ENCODE measurements at places on chromosomes 7 and 10.

DNA sequence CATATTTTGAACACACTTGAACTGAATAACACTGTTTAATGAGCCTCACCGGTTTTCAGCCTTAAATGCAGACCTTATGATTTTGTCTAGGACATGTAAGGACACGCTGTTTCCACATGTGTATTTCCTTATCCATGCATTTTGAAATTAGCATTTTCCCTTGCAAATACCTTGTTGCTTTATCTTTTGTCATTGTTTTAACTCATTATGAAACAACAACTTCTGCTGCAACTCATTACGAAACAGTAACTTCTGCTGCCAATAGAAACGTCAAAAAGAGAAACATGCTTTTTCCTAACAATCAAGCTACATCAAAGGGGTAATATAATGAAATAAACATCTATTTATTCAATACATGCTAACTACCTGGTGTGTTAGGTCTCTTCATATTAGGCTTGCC lies 322.0 kb downstream of the AGMO start:
- DNase-seq = no peak

DNA sequence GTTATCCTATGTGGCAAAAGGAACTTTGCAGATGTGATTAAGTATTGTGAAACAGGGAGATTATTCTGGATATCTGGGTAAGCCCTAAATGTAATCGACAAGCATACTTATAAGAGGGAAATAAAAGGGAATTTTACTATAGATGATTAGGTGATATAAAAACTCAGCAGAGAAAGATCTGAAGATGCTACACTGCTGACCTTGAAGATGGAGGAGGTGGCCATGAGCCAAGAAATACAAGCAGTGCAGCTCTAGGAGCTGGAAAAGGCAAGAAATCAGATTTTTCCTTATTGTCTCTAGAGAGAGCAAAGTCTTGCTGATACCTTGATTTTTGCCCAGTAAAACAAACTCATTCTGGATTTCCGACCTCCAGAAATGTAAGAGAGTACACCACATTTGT lies 67.7 kb downstream of the BRAF start:
- DNase-seq = no peak

DNA sequence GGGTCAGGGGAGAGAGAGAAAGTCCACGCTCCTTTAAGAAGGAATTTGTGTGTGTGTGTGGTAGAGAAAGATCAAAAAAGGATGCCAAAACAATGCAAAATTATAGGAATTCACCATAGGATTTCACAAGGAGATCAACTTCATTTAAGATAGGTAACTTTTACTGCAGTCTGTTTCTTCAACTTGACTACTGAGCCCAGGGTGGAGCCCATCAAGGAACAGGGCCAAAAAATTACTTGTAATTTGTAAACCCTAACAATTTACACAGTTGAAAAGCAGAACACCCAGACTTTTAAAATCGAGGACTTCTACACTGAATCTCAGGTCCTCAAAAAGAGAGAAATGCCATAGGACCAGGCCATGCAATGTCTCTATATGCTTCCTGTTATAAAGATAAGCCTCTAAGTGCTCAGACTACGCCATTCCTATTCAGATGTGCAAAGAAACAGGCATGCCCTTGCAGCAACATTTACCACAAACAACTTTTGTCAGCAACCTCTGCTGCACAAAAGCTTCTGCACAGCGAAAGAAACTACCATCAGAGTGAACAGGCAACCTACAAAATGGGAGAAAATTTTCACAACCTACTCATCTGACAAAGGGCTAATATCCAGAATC lies 10.6 kb upstream of the GIMAP4 start:
- no peak for DNase-seq

DNA sequence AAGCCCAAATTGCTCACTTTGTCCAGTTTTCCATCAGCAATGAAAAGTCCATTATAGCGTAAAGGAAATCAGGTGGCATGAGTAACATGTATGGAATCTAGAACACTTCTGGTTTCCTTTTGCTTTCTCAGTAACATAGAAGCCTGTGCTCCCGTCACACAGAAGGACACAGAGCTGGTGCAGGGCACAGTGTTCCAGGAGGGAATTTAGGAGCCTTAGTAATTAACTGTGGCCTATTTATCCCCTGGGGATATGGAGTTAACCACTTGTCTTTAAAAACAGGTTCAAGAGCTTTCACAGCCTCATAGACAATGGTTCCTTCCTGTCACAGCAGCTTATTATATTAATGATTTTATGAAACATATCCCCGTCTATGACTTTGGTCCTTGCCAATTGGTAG lies 189.9 kb downstream of the NEBL start:
- no peak for DNase-seq

- no peak for DNase-seq
Observed at GRCh38 chr10:98445200-98445812, 1.4 kb downstream of the HPS1 start.

GRCh38 chr7:138208864-138209263 lies 132.6 kb downstream of the AKR1D1 start:
- no peak for DNase-seq

DNA sequence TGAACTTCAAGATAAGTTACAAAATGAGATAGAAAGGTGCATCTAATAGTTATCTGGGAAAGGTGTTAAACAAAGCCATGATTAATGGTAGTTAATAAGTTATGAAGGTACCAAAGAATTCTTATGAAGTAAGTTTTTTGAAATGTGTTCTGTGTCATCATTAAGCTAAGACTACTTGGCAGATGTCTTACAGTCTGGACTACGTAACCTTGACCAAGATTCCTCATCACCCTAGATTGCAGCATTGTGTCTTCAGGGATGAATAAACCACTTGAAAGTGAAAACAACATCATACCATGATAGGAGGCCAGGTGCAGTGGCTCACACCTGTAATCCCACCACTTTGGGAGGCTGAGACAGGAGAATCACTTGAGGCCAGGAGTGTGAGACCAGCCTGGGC lies 48.2 kb downstream of the GOT1 start:
- DNase-seq = no peak

- no peak for DNase-seq
Observed at GRCh38 chr7:47291461-47292081, 290.3 kb downstream of the TNS3 start.

DNA sequence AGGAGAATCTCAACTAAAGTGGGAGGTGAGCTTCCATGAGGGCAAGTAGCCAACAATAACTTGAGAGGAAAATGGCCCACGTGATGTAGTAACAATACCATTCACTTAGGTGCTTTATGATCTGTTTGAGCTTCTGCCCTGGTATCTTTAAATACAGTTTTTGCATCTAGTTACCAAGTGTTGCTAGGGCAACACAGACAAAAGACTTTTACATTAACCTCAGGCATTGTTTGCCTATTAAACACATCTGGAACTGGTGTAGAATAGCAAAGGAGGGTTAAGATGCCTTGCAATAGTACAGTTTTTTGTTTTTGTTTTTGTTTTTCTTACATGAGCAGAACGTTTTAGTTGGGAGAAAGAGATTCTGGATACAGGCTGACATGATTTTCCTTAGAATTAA lies 97.7 kb upstream of the MTPN start:
- no peak for DNase-seq

GRCh38 chr10:113927440-113927839 lies 73.0 kb downstream of the NHLRC2 start:
- no peak for DNase-seq

- DNase-seq = no peak
Observed at GRCh38 chr10:57336341-57336740, 931.4 kb downstream of the IPMK start.

- no peak for DNase-seq
Observed at GRCh38 chr7:33053721-33054120, 8.9 kb downstream of the NT5C3A start.

DNA sequence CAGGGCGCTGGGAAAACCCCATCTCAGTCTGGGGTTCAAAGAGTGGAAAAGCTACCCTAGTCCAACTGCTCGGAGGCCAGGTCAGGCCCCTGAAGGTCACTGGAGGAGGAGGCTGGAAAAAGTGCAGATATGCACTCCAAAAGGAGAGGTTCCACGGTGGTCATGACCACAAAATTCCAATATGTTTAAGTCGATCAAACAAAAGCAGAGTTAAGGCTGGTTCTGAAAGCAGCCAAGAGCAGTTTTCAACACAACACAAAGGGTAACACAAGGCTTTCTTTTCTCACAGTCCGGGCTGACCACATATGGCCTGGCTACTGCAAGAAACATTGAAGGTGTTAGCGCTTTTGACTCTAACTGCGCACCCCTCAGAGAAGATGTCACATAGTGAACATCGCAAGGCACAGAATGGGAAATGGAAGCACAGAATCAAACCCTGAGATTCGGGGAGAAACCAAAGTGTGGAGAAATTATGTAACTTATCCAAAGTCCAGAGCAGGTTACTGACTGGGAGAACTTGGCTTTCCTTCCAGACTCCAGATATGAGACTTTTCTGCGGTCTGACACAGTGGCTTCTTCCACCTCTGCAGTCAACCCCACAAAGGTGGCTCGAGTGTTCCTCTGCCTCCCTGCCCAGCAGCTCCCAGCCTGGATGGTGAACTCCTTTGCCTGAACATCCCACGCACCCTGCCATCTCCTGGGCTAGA lies 1.3 kb upstream of the GRB10 start:
- no peak for DNase-seq

GRCh38 chr7:39667341-39667923 lies 44.1 kb downstream of the RALA start:
- no peak for DNase-seq

GRCh38 chr7:26136831-26137230 lies 15.2 kb upstream of the NFE2L3 start:
- no peak for DNase-seq

- DNase-seq = no peak
Observed at GRCh38 chr10:71923138-71923692, 41.0 kb upstream of the CHST3 start.

DNA sequence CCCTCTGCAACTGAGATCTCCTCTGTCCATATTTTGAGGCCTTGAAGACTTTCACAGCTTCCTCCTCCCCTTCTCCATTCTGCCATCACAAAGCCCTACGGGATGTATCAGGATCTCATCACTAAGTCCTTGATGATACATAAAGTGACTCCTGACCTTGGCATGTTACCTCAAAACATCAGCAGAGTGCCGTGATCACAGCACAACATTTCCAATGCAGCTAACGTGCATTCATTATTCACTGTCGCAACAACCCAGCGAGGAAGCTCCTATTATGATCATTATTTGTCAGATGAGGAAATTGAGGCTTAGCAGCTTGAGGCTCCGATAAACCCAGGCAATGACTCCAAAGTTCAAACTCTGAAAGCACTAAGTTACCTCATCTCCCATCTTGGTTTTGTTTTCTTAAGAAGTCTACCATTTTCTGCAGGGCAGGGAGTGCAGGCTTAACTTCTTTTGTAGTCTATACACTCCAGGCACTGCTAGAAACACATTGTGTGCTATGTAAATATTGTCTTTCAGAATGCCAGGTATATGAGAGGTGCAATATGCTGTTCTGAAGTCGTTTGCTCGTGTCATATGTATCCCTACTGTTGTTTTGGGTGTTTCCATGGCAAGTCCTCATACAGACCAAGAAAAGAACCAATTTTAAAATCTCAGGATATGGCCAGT lies 80.6 kb upstream of the C1QL3 start:
- DNase-seq = no peak

DNA sequence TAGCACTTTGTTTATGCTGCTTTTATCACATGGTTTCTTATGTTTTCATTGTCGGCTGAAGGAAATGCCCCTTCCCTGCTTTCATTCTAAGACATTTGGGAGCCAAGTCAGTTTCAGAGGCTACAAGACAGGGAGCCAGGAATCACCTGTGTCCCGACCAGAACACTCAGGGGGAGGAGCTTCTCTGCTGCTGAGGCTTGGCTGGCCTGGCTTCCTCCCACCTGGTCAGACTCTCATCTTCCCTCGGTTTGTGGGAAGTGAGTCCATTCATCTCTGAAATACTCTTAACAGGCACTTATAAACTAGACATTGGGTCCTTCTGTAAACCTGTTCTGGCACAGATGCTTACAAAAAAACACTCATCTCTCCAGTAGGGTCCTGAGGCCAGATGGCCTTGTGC lies 19.6 kb upstream of the GOLGA7B start:
- no peak for DNase-seq

- DNase-seq = no peak
Observed at GRCh38 chr10:102435133-102435497, 2.7 kb upstream of the CUEDC2 start.

- no peak for DNase-seq
Observed at GRCh38 chr10:71031603-71032002, 143.2 kb upstream of the PCBD1 start.

DNA sequence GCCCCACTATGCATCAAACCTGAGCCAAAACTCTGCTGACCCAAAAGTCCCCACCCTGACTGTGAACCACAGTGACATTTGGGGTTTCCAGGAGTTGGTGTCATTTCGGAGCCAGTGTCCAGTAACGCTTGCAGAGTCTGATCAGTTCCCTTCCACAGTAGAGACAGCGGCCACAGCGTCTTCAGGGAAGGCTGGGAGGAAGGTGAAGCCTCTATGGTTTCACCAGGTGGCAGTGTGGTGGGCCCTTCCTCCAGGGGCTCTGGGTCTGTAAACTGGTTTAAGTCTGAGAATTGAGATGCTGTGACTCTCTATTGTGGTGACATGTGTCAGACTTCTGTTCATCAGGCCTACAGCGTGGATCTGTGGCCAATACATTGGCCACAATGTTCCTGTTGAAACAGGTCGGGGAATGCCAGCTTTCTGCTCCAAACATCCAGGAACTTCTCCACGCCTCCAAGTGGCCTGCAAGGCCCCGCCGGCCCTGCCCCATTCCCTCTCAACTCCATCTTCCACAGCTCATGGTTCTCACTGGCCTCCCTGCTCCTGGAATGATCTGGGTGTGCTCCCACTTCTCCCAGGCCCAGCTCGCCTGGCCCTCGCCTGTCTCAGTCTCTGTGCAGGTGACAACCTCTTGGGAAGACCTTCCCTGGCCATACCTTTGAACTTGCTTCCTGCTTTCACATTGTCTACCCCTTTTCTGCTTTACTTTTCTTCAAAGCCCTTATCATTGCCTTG lies 124.5 kb upstream of the FAM20C start:
- DNase-seq = no peak

- no peak for DNase-seq
Observed at GRCh38 chr10:114362826-114363355, 41.4 kb downstream of the AFAP1L2 start.

DNA sequence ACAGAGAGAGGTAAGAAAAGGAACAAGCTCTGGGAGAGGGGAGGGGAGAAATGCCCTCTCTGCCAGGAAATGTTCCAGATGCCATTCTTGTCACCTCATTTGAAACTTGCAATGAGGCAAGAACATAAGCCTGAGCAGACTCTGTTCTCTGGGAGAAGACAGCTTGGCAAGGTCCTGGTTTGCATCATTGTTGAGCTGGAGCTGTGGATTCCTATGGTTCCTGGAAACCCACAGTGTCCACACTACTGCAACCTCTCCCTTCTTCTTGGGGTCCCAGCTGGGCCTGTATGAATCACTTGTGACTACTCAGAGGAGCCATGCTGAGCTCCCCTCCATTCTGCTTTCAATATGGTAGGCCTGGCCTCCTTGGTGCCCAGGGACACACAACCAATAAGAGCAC lies 60.8 kb upstream of the HECTD2 start:
- no peak for DNase-seq

GRCh38 chr7:85285527-85285926 lies 98.7 kb upstream of the SEMA3D start:
- DNase-seq = no peak

- no peak for DNase-seq
Observed at GRCh38 chr7:36103837-36104561, 49.1 kb upstream of the EEPD1 start.
